Activated CD4-positive, CD25-positive, alpha-beta regulatory T cell treated with anti-CD3 and anti-CD28 coated beads, Interleukin-2, amount 50 U/mL, for 72 hours (primary cell): ENCODE measurements at places on chromosomes 5 and 9.

- DNase-seq: no peak
Measured at GRCh38 chr9:104915753-104916152, 12.2 kb downstream of the ABCA1 start.

GRCh38 chr9:116695438-116695837 lies 8.3 kb downstream of the TRIM32 start:
- no peak for DNase-seq

DNA sequence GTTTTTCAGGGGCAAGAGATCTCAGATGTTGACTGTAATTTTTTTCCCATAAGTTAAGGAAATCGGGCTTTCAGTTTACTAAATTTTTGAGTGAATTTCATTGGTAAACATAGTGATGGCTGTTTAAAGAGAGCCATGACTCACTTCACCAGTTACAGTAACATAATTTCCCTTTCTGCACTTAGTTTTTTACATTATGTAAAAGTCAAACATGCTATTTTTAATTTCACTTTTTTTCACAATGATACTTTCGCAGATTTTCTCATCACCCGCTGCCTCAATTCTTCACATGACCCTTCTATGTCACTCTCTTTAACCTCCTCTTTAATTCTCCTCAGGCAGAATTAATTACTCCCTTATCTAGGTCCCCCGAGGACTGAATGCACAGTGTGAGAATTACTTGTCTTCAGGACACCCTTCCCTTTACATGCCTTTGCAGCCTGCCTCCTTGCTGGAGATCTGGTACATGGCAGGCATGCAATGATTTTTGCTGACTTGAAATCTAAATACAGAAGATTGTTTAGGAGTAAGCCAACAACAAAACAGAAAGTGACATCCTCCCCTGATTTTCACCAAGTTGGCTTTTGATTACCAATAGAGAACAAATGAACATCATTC lies 217.5 kb upstream of the S1PR3 start:
- DNase-seq: no peak

- DNase-seq: no peak
Measured at GRCh38 chr9:110021891-110022290, 186.1 kb downstream of the C9orf152 start.

GRCh38 chr5:25516141-25516540 lies 871.4 kb upstream of the CDH10 start:
- DNase-seq: no peak

GRCh38 chr9:133148199-133149129 lies 15.2 kb downstream of the GBGT1 start:
- peak; percentile 71 for DNase-seq

- DNase-seq: no peak
Measured at GRCh38 chr5:150045549-150045948, 40.8 kb downstream of the CSF1R start.
